ENCODE measurements at places on chromosomes 6 and 20.

- peaks cover 37% of the 10 kb centered on the region for H3K27me3 ChIP-seq
- no peaks in the 10 kb centered on the region for H3K4me1 ChIP-seq
- DNase-seq = no peak
- H3K27ac ChIP-seq = no peak overlapping the region
- H3K36me3 ChIP-seq = no peaks in the 10 kb centered on the region
- H3K4me3 ChIP-seq = no peak overlapping the region
Observed at GRCh38 chr20:58138395-58138794, 90.1 kb downstream of the ANKRD60 start.

DNA sequence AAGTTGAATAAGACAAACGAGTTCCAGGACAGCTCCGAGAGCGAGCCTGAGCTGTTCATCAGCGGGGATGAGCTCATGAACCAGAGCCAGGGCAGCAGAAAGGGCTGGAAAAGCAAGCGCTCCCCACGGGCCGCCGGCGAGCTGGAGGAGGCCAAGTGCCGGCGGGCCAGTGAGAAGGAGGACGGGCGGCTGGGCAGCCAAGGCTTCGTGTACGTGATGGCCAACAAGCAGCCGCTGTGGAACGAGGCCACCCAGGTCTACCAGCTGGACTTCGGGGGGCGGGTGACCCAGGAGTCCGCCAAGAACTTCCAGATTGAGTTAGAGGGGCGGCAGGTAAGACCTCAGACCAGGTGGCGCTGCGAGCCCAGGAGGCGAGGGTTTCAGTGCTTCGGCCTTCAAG lies 56.0 kb upstream of the TMEM181 start:
- H3K27ac ChIP-seq = no peak overlapping the region
- no peak overlapping the region for H3K4me3 ChIP-seq
- no peaks in the 10 kb centered on the region for H3K27me3 ChIP-seq
- H3K4me1 ChIP-seq = no peaks in the 10 kb centered on the region
- peaks cover 20% of the 10 kb centered on the region for H3K36me3 ChIP-seq

DNA sequence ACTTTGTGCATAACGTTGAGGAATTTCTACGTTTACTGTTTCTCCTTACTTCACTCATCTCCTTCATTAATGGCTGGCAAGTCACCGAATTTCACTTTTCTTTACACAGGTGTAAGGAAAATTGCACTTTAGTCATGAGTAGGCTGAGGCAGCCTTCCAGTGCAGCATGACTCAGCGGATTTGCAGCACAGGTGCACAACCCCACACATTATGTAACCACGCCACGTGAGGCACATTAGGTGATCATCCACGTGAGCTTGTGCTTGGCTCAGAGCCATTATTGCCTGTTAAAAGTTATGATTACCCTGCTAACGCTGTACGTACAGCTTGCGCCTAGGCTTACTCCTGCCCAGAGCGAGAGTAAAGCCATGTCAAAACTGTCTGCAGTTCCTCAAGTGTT lies 158.8 kb downstream of the NKAIN2 start:
- no peaks in the 10 kb centered on the region for H3K36me3 ChIP-seq
- no peaks in the 10 kb centered on the region for H3K27me3 ChIP-seq
- no peak overlapping the region for H3K27ac ChIP-seq
- no peak overlapping the region for H3K4me3 ChIP-seq
- DNase-seq = no peak
- no peaks in the 10 kb centered on the region for H3K4me1 ChIP-seq

- no peaks in the 10 kb centered on the region for H3K27me3 ChIP-seq
- no peak overlapping the region for H3K4me3 ChIP-seq
- DNase-seq = no peak
- H3K4me1 ChIP-seq = no peaks in the 10 kb centered on the region
Observed at GRCh38 chr6:74166849-74167248, 470.8 kb downstream of the CD109 start.

- no peaks in the 10 kb centered on the region for H3K27me3 ChIP-seq
- DNase-seq = no peak
- no peak overlapping the region for H3K27ac ChIP-seq
- no peaks in the 10 kb centered on the region for H3K4me1 ChIP-seq
Observed at GRCh38 chr6:41594326-41594725, 43.9 kb upstream of the MDFI start.

GRCh38 chr20:63100174-63100925 lies 93.6 kb upstream of the BHLHE23 start:
- no peak overlapping the region for H3K27ac ChIP-seq
- H3K36me3 ChIP-seq = no peaks in the 10 kb centered on the region
- H3K27me3 ChIP-seq = no peaks in the 10 kb centered on the region
- no peak for DNase-seq
- no peak overlapping the region for H3K4me3 ChIP-seq

- H3K27ac ChIP-seq = no peak overlapping the region
- no peak for DNase-seq
- peaks cover 2% of the 10 kb centered on the region for H3K36me3 ChIP-seq
Observed at GRCh38 chr6:156421933-156422332, 355.2 kb upstream of the ARID1B start.

DNA sequence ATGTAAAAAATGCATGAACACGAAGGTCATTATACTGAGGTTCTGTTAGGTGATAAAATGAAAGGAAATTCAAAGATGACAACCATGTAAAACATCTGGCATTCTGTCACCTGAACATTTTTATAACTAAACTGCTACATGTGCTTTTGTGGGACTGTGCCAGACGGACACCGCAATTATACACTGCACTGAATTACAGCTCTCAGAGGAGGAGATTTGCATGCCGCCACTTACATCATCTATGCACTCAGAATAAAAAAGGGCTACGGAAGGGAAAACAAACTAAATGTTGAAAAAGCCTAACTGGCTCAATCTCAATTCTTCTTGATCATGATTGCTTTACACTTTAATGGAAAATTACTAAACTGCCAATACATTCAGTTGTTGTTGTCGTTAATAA lies 614.0 kb upstream of the EYS start:
- no peak overlapping the region for H3K4me3 ChIP-seq
- no peaks in the 10 kb centered on the region for H3K4me1 ChIP-seq
- H3K27ac ChIP-seq = no peak overlapping the region

- no peaks in the 10 kb centered on the region for H3K36me3 ChIP-seq
- no peak for DNase-seq
- no peak overlapping the region for H3K4me3 ChIP-seq
- no peaks in the 10 kb centered on the region for H3K4me1 ChIP-seq
- H3K27me3 ChIP-seq = peaks cover 6% of the 10 kb centered on the region
- no peak overlapping the region for H3K27ac ChIP-seq
Observed at GRCh38 chr20:44419131-44419844, 56.4 kb upstream of the TTPAL start.

DNA sequence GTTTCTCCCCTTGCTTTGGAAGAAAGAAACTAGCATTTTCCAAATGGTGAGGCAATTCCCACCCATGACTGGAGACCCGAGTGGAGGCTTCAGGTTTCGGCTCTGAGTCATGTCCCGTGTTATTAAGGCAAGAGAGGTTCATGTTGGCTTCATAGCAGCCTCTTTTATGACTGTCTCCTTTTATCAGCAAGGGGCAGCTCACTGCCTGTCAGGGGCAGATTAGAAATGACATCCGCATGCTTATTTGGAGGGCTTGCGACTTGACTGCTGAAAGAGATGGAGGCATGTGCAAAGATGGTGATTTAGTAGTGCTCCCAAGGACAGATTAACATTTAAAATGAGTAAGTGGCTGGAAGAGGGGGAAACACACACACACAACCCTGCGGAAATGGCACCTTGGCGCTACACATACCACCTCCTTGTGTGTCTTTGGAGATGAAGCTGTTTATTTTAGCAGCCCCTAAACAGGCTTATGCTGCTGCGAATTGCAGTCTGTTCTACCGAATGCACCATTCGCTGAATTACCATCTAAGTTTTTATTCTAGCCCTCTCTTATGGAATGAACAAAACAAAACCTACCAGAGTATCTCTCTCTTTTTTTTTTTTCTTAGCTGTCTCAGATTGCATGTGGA lies 52.1 kb upstream of the VSTM2L start:
- H3K4me1 ChIP-seq = no peaks in the 10 kb centered on the region
- H3K4me3 ChIP-seq = no peak overlapping the region
- peaks cover 30% of the 10 kb centered on the region for H3K36me3 ChIP-seq
- H3K27me3 ChIP-seq = no peaks in the 10 kb centered on the region
- no peak for DNase-seq

DNA sequence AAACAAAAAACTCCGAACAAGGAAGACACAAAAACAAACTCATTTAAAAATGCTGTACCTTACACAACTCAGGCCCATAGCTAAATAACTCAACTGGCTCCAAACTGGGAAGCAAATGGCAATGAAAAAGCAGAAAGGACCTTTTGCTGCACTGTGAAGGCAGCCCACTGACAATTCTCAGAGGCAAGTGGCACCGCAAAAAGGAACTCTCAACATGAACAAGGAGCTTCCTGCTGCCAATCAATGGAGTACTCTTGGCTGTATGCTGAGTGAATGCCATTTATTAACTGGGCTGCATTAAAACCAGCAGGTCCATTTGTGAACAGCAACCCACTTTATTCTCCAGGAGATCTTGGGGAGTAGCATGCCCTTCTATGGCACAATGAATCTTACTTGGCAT lies 209.9 kb downstream of the PTPRK start:
- no peak overlapping the region for H3K27ac ChIP-seq
- no peak for DNase-seq
- H3K27me3 ChIP-seq = no peaks in the 10 kb centered on the region
- no peak overlapping the region for H3K4me3 ChIP-seq
- no peaks in the 10 kb centered on the region for H3K36me3 ChIP-seq

GRCh38 chr6:138211048-138211581 lies 7.2 kb downstream of the PBOV1 start:
- DNase-seq = no peak
- H3K4me3 ChIP-seq = no peak overlapping the region
- H3K27ac ChIP-seq = no peak overlapping the region
- H3K27me3 ChIP-seq = peaks cover 13% of the 10 kb centered on the region
- no peaks in the 10 kb centered on the region for H3K36me3 ChIP-seq
- H3K4me1 ChIP-seq = no peaks in the 10 kb centered on the region

- no peak overlapping the region for H3K4me3 ChIP-seq
- H3K27me3 ChIP-seq = peaks cover 33% of the 10 kb centered on the region
- H3K27ac ChIP-seq = no peak overlapping the region
- no peak for DNase-seq
- peaks cover 8% of the 10 kb centered on the region for H3K36me3 ChIP-seq
- H3K4me1 ChIP-seq = no peaks in the 10 kb centered on the region
Observed at GRCh38 chr20:63016514-63017075, 9.8 kb upstream of the BHLHE23 start.

DNA sequence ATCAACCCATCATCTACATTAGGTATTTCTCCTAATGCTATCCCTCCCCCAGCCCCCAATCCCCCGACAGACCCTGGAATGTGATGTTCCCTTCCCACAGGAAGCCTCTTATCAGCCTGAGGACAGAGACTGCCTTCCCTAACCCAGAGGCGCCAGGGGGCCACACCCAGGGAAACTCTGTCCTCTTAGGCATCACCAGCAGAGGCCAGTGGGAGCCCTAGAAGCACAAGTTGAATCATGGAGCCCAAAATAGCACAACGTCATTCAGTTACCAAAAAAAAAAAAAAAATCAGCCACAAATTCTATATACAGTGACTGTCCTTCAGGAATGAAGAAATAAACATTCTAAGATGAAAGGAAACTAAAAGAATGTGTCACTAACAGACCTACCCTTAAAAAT lies 625.7 kb downstream of the TFAP2A start:
- no peaks in the 10 kb centered on the region for H3K36me3 ChIP-seq
- H3K27ac ChIP-seq = no peak overlapping the region
- H3K27me3 ChIP-seq = no peaks in the 10 kb centered on the region
- no peaks in the 10 kb centered on the region for H3K4me1 ChIP-seq
- no peak overlapping the region for H3K4me3 ChIP-seq
- no peak for DNase-seq

DNA sequence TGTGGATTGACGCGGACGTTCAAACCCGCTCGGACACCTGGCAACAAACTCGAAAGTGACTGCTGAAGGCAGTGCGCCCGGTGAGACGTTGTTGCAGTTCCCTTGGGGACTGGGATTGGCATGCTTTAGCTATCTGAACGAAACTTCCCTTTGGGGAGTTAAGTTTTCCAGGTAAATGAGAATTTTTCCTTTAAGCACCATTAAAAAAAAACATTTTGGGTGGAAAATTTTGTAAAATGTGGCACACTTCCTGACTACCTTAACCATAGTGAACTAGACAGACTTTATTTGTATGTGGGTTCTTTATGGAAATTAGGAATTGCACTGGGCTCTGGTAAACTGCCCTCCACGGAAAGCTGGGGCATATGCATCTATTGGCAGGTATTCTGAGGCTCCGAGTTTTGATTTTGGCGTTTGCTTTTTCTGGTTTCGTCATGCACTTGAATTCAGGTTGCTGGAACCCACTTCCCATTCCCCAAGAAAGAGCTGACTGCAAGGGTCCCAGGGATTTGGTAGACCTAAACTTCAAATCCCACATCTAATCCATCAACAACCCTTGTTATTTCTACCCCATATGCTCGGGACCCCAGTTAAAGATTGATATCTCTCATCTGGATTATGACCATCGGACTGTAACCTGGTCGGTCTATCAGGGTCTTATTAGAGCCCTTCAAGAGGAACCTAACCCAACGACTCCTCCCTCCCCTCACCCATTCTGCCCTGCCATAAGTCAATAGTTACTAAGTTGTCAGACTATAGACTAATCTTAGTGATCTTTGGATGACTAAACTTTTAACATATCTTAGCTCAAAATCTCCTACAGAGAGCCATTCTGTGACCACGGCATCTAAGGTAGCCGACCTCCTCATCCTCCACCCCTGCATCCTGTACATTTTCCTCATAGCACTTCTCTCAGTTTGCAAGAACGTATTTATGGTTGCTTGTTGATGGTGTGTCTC lies 800 bp upstream of the DYNLT1 start:
- H3K4me3 ChIP-seq = peak overlapping the region; percentile 99
- H3K27ac ChIP-seq = peak overlapping the region; percentile 83
- peaks cover 36% of the 10 kb centered on the region for H3K36me3 ChIP-seq
- peaks cover 83% of the 10 kb centered on the region for H3K4me1 ChIP-seq
- H3K27me3 ChIP-seq = peaks cover 4% of the 10 kb centered on the region
- DNase-seq = peak; percentile 4

GRCh38 chr6:170108456-170108855 lies 182.4 kb downstream of the DLL1 start:
- H3K4me1 ChIP-seq = no peaks in the 10 kb centered on the region
- no peaks in the 10 kb centered on the region for H3K36me3 ChIP-seq
- no peak overlapping the region for H3K4me3 ChIP-seq
- DNase-seq = no peak
- peaks cover 2% of the 10 kb centered on the region for H3K27me3 ChIP-seq

DNA sequence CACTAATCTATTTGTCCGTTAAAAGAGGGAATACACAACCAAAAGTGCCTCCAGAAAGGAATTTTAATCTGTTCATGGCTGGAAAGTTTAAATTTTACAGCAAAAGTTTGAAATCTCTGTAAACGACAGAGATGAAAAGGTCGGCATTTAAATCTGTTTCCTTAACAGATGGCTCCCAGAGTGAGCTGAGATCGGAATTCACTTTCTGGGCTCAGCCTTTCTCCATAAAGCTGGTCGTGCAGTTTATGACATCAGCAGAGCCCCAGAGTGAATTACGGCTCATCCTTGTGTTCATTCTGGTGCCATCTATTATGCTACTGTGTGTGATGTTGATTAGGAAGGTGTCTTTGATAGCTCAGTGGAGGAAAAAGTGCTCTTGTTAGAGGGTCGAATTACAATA lies 117.6 kb upstream of the ZFP64 start:
- no peak overlapping the region for H3K27ac ChIP-seq
- no peak overlapping the region for H3K4me3 ChIP-seq
- H3K27me3 ChIP-seq = no peaks in the 10 kb centered on the region
- H3K4me1 ChIP-seq = peaks cover 36% of the 10 kb centered on the region

Data from activated naive CD8-positive, alpha-beta T cell treated with anti-CD3 and anti-CD28 coated beads, Interleukin-2, amount 50 U/mL, for 24 hours (primary cell).